ENCODE measurements at places on chromosomes 2 and 18.

DNA sequence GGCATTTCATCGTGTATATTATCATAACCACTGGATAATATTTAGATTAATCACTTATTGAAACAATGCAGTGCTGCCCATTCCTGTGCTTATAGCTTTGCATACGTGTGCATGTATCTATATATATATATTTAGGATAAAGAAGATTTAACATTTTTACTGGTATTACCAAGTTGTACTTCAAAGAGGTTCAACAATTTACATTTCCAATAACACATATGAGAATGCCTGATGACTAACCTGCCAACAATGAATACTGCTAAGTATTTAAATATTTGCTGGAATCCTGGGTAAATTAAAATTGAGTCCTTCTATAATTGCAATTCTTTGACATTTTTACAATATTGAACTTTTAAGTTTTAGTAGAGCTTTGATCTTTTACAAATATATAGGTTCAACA, 111.4 kb downstream of the SLC39A10 start:
- no peak for DNase-seq

GRCh38 chr2:133411857-133412256, 156.4 kb downstream of the NCKAP5 start:
- no peak for DNase-seq

GRCh38 chr18:37565101-37565976, at the start of gene CELF4:
TSS of gene CELF4 (minus strand) at chr18:37565798.
- DNase-seq, result no peak

DNA sequence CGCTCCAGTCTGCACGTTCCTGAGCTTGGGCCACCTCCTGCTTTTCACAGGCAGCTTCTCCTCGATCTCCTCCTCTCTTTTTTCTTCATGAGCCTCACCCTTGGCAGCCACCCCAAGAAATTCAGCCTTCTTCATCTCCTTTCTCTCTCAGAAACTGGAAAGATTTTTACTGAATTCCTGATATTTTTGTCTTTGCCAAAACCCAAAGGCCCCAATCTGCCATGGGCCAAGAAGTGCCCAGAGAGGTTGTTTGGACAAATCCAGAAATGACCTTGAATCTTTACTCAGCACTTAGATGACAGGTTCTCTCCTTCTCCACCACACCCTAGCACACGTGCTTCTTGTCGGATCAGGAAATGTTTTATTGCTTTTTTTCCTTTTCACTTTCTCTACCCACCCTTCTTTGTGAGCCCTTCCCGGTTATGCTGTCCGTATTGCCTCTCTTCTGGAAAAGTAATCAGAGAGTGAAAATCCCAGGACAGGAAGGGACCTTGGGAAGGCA, 134.5 kb upstream of the TNP1 start:
- no peak for DNase-seq

DNA sequence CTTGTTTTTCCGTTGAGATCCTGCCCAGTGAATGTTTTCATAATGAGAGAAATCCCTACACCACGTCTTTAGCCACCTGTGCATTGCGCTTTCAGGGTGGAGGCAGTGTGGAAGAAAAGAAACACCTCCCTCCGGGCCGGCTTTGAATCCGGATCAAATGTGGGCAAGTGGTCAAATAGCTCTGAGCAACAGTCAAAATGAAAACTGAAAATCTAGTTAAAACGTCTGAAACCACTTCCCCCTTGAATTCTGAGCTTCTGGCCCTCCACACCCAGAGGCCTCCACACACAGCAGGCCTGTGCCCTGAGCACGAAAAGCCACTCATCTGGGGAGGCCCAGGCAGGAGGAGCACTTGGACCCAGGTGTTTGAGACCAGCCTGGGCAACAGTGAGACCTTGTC, 263.6 kb upstream of the SALL3 start:
- DNase-seq, result no peak

DNA sequence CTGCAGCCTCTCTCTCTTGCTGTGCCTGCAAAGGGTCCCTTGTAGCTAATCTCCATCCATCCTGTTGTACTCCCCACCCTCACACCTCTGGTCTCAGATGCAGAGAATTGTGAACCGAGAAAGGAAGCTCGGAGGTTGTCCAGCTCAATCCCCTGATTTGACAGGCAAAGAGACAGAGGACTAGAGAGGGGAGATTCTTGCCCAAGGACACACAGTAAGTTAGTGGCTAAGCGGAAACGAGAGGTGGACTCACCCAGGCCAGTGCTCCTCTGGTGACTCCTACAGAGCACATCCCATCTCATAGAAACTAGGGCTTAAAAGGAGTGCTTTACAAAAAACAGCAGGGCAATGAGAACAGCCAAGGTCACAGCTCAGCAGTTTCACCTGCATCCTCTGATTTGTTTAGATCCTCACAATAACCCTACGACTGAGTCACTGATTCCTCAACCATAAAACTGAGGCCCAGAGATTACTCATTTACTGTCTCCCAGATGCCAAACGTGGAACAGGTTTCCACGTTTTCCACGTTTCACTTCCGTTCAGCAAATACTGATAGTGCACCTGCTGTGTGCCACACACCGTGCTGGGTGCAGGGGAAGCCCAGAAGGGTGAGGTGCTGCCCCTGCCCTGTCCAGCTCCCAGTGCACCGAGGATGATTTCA, 22.1 kb downstream of the EHD3 start:
- no peak for DNase-seq

DNA sequence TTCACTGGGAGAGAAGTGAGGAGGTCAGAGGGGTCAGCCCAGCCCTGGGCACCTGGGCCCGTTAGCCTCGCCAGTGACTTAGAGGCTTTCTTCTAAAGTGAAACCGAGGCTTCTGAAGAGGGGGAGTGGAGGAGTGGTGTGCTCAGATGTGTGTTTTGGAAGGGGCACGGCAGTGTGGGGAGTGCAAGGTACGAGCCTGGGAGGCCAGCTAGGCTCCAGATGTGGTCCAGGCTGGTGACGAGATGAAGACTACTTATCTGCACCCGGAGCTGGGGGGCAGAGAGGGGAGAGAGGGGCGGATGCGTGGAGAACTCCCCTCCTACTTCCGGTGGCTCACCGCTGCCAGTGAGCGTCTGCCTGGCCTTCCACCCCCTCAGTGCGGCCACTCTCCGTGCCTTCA, 371.3 kb upstream of the HS6ST1 start:
- DNase-seq, result no peak

- peak; percentile 45 for DNase-seq
Measured at GRCh38 chr2:25700221-25700660, 26.9 kb upstream of the DTNB start.

GRCh38 chr2:233553366-233553765, 13.2 kb downstream of the USP40 start:
- DNase-seq, result no peak

GRCh38 chr2:218983263-218983933, 1.6 kb downstream of the FEV start:
- DNase-seq, result no peak

DNA sequence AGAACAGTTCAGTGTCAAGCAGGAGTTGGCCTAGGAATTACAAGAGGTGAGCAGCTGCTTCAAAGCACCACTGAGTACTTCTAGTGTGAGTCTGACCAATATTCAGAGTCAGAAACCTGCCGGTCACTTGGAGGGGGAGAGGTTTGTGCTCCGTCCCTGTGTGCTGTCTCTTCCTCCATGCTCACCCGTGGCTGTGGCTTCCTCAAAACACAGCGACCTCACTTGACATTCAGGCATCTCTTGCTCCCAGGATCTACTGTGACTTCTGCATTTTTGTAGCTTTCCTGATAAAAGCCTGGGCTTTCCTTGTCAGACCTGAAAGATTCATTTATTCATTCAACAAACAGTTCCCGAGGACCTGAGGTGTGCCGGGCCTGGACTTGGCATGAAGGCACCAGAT, 32.9 kb downstream of the TPRKB start:
- DNase-seq, result no peak

- DNase-seq, result no peak
Measured at GRCh38 chr2:118521960-118522359, 325.5 kb downstream of the EN1 start.

- DNase-seq, result no peak
Measured at GRCh38 chr2:183497861-183498260, 373.6 kb downstream of the NUP35 start.

- no peak for DNase-seq
Measured at GRCh38 chr18:47978603-47979002, 48.1 kb upstream of the SMAD2 start.

Measured in K562 (cell line).